ENCODE measurements at places on chromosomes 3 and 15.

GRCh38 chr3:126523745-126524428, at the start of gene CHST13:
Gene CHST13 (plus strand): TSS chr3:126524155. CDS start chr3:126524333, 178 bp downstream.
- no peak for DNase-seq

DNA sequence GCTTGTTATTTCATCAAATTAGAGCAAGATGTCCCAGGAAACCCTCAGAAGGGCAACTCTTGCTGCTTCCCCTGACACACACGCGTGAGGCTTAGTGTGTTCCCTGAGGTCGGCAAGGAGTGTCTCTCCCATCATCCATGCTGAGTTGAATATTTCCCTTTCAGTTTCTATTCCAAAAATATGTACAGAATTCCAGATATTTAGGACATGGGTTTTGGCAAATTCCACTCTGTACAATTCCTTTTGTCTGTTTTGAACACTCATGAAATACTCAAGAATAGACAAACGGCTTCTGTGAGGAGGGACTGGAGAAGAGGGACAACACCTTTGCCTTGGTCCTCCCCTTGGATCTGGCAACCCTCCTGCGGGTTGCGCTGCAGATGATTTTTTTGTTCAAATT, 138.0 kb downstream of the DUT start:
- DNase-seq, result no peak

- DNase-seq, result no peak
Measured at GRCh38 chr3:29932696-29933325, 651.9 kb downstream of the RBMS3 start.

GRCh38 chr3:41652931-41653330, 309.0 kb downstream of the ULK4 start:
- DNase-seq, result no peak

- DNase-seq, result no peak
Measured at GRCh38 chr15:29990954-29991353, 91.8 kb upstream of the GOLGA8J start.

DNA sequence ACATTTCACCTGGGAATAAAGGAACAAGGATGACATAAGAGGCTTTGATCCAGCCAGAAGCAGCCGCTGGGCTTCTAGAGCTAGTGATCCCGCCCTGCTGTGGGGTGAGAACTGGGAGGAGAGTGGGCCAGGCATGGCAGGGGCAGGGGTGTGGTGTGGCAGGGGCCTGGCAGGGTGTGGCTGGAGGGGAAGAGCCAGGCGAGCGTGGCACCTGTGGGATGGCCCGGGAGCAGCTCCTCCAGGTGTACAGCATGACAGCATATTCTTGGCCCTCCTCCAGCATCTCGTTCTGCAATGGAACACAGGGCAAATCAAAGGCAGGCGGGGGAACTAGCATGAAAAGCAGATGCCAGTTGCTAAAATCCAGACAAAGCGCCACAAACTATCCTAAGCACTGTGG, 35.5 kb downstream of the CYFIP1 start:
- no peak for DNase-seq
